ENCODE measurements at places on chromosomes 7 and 10.

DNA sequence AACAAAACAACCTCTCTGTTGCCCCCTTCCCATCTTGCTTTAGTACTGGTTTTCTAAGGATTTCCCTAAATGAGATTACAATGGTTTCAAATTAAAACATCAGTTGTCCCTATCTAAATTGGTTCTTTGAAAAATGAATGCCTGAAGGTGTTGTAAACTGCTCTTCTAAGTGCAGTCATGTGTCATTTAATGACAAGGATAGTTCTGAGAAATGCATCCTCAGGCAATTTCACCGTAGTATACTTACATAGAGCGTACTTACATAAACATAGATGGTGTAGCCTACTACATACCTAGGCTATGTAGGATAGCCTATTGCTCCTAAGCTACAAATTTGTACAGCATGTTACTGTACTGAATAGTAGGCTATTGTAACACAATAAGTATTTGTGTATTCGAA, 278.1 kb downstream of the MAGI2 start:
- DNase-seq = no peak

GRCh38 chr10:30751678-30752331, 122.3 kb upstream of the LYZL2 start:
- DNase-seq = peak; percentile 70

GRCh38 chr10:57579926-57580325, 687.8 kb downstream of the IPMK start:
- no peak for DNase-seq

DNA sequence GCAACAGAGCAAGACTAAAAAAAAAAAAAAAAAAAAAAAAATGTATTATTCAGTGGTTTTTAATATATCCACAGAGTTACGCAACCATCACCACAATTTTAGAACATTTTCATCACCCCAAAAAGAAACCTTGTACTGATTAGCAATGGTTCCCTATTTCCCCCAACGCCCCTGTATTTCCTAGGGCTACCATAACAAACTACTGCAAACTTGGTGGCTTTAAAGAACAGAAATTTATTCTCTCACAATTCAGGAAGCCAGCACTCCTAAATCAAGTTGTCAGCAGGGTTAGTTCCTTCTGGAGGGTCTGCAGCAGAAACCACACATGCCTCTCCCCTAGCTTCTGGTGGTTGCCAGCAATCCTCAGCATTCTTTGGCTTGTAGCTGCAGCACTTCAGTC, 5.9 kb upstream of the NUP42 start:
- DNase-seq = no peak

- no peak for DNase-seq
Observed at GRCh38 chr7:49766966-49767365, 6.5 kb upstream of the VWC2 start.

DNA sequence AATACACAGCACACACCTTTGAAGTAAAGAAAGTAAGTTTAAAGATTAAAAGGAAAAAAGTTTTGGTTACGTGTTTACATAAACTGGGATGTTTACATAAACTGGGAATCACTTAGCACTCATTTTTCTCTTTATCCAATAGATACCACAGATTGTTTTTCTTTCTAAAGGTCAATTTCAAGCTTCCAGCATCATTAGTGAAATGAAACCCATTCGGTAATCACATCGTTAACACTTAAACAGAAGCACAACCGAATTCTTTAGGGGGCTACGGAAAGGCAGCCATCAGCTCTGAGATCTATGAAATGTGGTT, 1.1 kb downstream of the ODAD2 start:
- DNase-seq = no peak

GRCh38 chr10:29496341-29497162, 138.2 kb downstream of the SVIL start:
- DNase-seq = peak; percentile 45

DNA sequence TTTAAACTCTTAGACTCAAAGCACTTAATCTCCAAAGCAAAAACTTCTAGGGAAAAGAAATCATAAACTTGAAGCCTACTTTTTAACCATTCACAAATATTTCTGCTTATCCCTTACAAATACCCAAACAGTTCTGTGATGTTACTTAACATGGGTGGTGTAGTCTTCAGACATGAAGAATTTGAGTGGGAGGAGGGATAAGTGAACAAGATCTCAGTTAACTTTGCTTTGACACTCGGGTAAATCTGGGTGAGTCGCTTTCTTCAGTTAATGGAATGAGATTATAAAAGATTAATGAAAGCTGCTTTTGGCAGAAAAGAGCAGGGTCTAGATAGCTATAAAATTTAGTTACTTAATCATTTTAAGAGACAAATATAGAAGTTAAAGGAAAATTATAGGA, 47.5 kb downstream of the RNF133 start:
- no peak for DNase-seq

- DNase-seq = peak; percentile 27
Observed at GRCh38 chr10:28991333-28992270, 297.3 kb upstream of the LYZL1 start.

DNA sequence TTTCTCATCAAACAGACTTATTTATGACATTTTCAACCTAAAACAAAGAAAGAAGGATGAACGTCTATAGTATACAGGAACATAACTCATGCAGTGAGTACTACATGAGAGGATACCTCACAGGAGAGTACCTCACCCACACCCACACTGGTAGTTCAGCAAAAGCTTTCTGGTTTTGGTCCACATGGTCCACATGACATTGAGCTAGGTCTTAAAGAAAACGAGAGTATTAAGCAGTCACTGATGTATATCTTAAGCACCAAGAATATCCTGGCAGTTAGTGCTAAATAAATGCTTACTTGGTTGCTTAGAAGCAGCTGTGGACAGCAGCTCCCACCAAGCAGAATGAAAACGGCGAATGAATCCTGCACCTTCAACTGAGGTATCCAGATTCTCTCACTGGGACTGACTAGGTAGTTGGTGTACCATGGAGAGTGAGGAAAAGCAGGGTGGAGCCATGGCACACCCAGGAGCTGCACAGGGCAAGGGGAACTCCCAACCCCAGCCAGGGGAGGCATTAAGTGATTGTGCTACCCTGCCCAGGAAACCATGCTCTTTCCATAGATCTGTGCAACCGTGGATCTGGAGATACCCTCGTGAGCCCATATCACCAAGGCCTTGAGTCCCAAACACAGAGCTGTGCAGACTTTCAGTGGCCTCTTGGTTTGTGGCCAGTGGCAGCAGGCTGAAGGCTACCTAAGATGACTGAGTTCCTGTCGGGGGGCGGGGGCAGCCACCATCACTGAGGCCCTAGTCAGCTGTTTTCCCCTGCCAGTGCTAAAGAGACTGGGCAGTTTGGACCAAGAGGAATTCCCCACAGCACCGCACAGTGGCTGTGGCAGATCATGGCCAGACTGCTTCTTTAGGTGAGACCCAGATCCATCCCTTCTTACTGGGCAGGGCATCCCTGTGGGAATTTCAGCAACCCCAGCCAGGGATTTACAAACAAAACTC, 143.4 kb downstream of the SGMS1 start:
- DNase-seq = no peak

DNA sequence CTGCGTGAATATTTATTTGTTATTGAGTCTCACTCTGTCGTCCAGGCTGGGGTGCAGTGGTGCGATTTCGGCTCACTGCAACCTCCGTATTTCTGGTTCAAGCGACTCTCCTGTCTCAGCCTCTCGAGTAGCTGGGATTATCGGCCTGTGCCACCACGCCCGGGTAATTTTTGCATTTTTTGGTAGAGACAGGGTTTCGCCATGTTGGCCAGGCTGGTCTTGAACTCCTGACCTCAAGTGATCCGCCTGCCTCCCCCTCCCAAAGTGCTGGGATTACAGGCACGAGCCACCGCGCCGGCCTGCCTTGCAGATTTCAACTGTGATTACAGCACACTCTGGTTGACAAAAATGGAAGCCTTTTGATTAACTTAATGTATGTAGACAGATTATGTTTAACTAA, 730.0 kb upstream of the VSTM2A start:
- DNase-seq = no peak

DNA sequence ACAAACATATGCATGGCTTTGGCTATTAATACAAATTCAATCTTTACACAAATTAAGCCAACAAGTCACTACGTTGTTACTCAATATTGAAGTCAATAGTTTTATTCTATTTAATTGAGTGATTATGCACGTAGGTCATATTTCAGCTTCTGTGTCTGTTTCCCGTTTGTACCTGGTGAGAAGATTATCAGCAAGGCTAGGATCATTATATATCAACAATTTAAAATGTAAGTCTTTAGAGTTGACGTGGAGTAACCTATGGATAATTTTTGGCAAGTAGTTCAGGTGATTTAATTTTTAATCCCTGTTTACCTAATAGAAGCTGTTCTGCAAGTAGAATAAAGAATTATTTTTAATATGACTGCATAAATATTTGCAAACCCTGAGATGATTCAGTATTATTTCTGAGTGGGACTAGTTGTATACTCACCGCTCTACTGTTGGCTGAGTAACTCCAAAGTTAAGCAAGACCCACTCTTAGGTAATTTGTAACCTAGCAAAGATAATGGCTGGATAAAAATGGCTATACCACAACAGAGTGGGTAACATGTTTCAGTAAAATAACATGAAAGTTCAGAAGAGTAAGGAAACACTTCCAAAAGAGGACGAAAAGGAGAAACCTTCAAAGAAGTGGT, 161.0 kb downstream of the HGF start:
- DNase-seq = no peak

GRCh38 chr10:129057856-129058663, 409.0 kb upstream of the MGMT start:
- no peak for DNase-seq

DNA sequence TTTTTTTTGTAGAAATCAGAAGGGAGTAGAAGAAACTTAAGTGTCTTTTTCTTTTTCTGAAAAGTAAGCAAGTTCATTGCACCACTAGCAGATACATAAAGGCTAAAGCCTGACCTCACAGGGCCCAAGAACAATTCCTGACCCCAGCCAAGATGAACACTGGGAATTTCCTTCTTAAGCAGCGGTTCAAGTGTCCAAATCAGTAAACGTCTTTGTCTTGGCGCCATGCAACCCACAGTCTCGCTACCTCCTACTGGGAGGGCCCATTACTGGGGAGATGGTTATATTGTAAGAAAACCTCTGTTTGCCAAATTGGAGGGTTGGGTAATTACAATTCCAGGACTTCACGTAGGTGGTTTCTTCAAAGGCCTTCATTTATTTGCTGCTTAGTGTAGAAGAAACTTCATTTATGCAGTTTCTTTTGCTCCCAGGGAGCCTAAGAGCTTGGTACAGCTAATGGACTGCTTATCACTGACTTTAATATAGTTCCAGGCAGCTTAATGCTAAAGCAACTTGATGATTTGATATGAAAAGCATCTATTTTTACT, 58.3 kb upstream of the ADRB1 start:
- no peak for DNase-seq

- DNase-seq = no peak
Observed at GRCh38 chr10:46548498-46549090, 7.9 kb downstream of the GPRIN2 start.

DNA sequence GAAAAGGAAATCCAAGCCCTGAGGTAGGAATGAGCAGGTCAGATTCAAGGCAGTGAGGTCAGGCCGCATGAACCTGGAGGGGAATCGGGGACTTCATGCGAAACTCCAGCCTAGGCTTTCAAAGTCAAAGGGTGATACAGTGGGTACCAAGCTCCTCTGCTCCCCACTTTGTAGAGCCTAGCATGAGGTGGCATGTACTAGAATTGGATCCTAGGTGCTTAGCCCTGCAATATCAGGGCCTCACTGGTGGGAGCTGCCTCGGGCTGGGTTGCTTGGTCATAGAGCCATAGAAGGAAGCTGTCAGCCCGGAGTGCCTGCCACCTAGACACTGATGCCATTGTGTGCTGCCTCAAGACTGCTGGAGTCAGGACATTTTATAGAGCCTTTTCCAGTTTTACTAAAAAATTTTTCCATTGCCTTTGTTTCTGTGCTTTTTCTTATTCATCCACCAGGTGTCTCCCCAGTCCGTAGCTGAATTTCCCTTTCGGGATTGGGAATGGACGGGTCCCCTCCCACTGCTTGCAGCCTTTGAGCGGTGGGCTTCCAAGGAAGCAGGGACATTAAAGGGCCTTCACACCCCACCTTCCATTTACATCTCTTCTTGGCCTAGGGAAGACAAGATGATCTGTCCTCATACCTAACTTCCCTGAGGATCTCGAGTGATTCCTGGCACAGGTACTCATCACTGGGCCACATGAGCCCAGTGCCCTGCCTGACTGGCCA, 5.5 kb upstream of the LZTS2 start:
- no peak for DNase-seq

- DNase-seq = no peak
Observed at GRCh38 chr7:76998285-76998589, 33.9 kb downstream of the SPDYE17 start.

DNA sequence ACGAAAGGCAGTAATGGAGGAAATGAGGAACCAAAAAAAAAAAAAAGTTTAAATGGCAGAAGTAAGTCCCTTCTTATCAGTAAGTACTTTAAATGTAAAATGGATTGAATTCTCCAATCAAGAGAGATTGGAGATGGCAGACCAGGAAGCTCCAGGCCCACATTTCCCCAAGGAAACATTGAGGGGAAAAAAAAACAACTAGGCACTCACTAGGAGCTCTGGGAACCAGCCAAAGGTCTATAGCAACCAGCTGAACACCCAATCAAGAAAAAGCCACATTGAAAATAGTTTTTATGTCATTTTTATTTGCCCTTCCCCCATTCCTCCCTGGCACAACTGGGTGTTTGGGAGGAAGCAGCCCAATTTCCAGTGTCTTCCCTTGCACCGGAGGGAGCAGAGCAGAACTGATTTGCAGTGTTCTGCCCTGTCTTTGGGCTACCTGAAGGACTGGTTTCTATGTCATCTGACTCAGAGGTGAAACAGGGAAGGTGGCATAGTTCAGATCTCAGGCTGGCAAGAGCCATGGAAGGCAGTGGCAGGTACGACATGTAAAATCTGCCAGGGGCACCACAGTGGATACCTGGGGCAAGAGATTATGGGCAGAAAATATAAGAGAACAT, 121.9 kb downstream of the SMURF1 start:
- no peak for DNase-seq

DNA sequence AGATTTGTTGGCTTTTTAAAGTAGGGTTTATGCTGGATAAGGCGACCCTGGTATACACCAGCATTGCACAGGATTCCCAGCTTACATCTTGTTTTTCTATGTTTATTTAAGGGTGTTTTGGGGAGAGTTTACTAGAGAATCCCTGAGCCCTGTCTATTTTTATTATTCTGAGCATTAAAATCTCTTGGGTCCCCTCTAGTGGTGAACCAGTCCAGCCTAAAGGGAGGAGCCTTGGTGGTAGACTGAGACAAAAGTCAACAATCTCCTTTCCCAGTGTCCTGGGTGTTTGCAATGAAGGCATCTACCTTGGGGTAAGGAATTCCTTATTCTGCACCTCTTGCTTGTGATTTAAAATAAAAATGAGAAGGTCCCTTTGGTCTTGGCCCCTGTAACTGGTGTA, 38.2 kb downstream of the ANTXRL start:
- DNase-seq = no peak

GRCh38 chr7:96269246-96269994, 52.5 kb downstream of the SLC25A13 start:
- no peak for DNase-seq

GRCh38 chr7:91443862-91444261, 179.6 kb downstream of the FZD1 start:
- no peak for DNase-seq

- no peak for DNase-seq
Observed at GRCh38 chr10:61470740-61471139, 17.6 kb upstream of the TMEM26 start.

Data from stimulated activated CD4-positive, alpha-beta T cell treated with anti-CD3 and anti-CD28 coated beads, Interleukin-12 subunit alpha, Interleukin-12 subunit beta, amount 100 ng/mL, for 48 hours (primary cell).